Activated CD8-positive, alpha-beta T cell treated with anti-CD3 and anti-CD28 coated beads for 36 hours (primary cell): ENCODE measurements at places on chromosomes 16 and 17.
A peak's percentile ranks its signal among the peaks of the same experiment; 100 is the strongest.

DNA sequence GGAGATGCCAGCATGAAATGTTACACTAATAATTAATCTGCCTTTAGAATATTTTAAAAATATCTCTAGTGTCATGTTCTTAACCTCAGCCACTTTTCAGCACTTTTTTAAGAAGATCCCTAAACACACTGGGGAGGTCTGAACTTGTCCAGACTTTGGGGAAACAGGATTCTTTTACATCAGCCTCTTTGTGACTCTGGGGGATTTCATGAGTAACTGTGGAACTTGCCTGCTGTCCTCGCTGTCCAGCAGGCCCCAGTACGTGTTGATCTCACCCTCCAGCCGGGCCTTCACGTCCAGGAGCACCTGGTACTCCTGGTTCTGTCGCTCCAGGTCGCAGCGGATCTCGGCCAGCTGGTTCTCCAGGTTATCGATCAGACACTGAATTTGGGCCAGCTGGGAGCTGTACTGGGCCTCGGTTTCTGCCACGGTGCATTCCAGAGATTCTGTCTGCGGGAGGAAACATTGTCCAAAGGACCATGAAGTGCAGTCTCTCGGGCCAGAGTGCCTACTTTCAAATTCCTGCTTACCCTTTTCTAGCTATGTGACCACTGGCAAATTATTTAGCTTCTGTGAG lies 5.5 kb downstream of the KRT40 start:
- DNase-seq: no peak

DNA sequence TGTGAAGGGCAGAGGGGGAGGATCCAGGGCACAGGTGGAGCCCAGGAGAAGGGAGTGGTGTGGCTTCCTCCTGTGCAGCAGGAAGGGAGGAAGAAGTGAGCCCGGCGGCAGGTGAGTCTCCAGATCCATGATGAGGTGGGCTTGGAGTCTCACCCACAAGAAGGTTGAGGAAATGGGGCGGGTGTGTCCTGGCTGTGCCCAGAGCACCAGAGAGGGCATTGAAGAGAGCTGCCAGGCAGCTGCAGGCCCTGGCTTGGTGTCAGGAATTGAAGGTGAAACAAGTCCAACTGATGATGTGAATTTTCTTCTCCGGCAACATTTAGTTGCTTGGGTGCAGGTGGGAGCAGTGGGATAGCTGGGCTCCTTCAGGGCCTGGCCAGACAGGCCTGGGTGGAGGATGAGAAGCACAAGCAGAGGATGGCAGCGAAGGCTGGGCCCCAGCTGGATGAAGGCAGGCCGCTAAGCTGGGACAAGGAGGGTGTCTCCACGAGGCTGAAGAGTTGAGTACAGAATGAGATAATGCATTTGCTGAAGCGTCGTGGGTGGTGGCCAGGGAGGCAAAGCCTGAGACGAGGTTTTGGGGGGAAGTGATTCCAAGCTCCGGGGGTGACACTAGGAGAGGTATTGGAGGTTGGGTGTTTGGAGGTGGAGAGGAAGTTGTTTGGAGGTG lies 18.3 kb downstream of the NT5M start:
- DNase-seq: no peak

GRCh38 chr17:15659663-15660062 lies 24.4 kb downstream of the TRIM16 start:
- no peak for DNase-seq

GRCh38 chr17:73663614-73664013 lies 19.4 kb upstream of the SDK2 start:
- DNase-seq: no peak

- DNase-seq: no peak
Measured at GRCh38 chr16:51753467-51754127, 602.5 kb upstream of the SALL1 start.

DNA sequence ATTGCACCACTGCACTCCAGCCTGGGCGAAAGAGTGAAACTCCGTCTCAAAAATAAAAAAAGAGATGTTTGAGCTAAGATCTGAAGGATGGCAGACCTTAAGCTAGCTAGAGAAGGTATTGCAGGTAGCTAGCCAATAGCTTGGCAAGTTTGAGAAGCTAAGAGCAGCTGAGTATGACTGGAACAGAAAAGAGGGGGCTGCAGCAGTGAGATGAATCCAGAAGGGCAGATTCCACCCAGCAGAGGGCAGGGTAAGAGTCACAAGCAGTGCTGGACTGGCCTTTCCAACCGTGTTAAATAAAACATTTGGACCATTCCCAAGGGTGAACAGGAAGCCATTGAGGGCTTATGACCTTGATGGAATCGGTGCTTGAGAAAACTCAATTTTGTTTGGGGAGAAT lies 5.7 kb upstream of the PHAF1 start:
- peak; percentile 12 for DNase-seq

- no peak for DNase-seq
Measured at GRCh38 chr17:14061666-14062560, 7.4 kb upstream of the COX10 start.

- no peak for DNase-seq
Measured at GRCh38 chr16:29840240-29840639, 20.0 kb downstream of the MVP start.

- no peak for DNase-seq
Measured at GRCh38 chr17:83079766-83080578, 563 bp downstream of the METRNL start.

GRCh38 chr17:48869821-48870318 lies 22.7 kb upstream of the ATP5MC1 start:
- DNase-seq: no peak

- DNase-seq: peak; percentile 56
Measured at GRCh38 chr17:16491703-16492612, at the start of gene LRRC75A. Gene LRRC75A, minus strand, starts transcription at chr17:16492193. Its CDS starts 203 bp downstream, at chr17:16491990.

DNA sequence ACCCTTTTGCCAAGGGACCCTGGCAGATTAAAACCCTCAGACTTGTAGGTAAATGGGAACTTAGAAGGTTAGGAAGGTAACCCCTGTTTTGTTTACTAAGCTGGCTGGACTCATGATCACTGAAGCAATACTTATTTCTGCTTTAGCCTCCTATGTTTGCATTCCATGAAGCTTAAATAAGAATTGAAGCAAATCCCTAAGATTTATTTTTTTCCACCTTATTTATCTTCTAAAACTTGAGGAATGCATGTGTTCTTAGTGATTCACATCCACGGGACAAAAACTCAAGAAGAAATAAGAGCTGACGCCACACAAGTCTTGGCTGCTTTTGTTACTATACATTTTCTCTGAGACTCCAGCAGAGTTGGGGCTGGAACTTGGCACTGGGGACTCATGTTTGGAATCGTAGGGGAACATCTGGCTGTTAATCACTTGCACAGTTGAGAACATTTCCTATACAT lies 35.5 kb downstream of the CLUAP1 start:
- DNase-seq: no peak

- no peak for DNase-seq
Measured at GRCh38 chr17:20988896-20989295, 53.9 kb downstream of the USP22 start.

DNA sequence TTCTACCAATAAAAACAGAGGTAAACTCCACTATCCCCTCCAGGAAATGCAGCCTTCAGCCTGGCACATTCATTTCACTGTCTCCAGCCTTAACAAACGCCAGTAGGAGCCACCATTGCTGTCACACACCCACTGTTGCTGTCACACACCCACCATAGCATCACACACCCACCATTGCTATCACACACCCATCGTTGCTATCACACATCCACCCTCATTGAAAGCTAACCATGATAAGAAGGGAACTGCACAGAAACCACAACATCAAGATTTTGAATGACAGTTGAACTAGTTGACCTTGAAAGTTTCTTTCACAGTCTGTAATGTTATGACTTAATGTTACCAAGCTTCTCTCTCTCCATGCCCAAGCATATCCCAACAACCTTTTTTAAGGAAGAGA lies 38.1 kb downstream of the SHCBP1 start:
- no peak for DNase-seq

DNA sequence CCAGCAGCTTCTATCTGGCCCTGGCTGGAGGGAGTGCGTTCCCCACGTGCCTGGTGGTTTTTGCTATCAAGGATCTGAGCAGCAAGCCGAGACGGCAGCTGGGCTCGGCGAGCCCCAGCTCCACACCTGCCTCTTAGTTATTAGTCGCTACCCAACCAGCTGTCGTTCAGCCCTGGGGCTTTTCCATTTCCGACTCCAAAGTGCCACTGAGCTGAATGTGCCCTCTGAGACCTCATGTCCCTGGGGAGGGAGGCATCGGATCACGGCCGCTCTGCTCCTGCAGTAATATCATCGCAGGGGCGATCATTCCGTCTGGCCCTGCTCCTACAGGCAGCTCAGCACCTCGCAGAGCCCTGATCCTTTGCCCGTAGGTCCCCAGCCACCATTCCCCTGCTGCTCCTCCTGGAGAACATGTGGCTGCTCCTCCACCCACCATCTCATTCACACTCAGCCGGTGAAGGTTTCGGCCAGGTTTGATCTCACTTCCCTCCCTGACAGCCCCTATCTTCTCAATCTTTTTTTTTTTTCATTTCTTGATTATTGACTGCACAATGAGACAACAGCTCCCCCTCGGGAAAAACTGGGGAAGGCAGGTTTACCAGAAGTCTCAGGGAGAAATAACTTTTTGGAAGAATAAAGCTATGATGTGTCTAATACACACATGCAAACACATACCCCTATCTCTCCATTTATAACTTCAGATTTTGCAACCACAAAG lies 86.7 kb downstream of the ZFHX3 start:
- peak; percentile 3 for DNase-seq

GRCh38 chr16:88375996-88376834 lies 6.5 kb upstream of the ZNF469 start:
- no peak for DNase-seq

GRCh38 chr17:3814361-3814760 lies 13.4 kb upstream of the ITGAE start:
- no peak for DNase-seq

DNA sequence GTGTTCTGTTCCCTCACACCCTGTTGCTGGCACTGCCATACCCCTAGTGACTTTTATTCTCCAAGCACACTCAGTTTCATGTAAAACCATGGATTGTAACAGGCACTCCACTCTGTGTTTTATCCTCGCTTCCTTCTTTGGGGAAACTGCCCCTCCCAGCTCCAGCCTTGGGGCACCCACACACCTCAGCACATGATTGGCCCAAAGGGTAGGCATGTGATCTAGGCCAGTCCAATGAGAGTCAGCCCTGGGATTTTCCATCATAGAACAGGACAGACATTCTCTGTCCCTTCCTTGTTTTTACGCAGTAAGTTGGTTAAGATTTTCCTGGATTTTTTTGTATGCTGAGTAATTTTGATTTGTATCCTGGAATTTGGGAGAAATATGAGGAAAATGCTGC lies 115.4 kb downstream of the C16orf95 start:
- DNase-seq: no peak

GRCh38 chr16:27355610-27356009 lies 41.8 kb downstream of the IL4R start:
- peak; percentile 57 for DNase-seq

DNA sequence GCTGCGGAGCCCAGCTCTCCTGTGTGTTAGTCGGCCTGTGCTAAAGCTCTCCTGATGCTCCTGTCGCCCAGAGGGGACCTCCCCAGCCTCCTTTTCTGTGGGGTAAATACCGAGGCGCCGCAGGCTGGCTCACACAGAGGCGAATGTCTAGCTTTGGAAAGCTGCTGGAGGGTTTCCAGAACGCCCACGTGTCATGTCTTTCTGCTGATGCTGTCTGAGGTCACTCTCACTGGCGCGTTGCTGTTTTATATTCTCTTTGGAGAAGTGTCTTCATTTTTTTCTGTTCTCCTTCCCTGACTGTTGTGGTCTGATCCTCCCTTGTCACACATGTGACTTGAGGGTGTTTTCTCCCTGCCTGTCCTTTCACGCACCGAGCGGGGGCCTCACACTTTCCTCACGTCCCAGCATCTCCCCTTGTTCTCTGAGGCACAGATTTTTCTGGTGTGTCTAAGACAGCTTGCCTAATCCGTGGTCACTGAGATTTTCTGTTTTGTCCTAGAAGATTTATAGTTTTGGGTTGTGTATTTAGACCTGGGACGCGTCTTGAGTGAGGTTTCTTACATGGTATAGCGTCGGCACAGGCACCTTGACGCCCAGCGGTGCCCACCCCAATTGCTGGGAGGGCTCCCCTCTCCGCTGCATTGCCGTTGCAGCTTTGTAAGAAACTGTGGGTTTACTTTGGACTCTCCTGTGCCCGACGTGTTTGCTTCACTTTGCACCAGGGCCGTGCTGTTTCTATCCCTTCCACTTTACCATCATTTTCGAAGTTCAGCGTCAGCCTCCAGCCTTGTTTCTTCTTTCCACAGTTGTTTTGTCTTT lies 92.1 kb upstream of the ZNF750 start:
- no peak for DNase-seq

DNA sequence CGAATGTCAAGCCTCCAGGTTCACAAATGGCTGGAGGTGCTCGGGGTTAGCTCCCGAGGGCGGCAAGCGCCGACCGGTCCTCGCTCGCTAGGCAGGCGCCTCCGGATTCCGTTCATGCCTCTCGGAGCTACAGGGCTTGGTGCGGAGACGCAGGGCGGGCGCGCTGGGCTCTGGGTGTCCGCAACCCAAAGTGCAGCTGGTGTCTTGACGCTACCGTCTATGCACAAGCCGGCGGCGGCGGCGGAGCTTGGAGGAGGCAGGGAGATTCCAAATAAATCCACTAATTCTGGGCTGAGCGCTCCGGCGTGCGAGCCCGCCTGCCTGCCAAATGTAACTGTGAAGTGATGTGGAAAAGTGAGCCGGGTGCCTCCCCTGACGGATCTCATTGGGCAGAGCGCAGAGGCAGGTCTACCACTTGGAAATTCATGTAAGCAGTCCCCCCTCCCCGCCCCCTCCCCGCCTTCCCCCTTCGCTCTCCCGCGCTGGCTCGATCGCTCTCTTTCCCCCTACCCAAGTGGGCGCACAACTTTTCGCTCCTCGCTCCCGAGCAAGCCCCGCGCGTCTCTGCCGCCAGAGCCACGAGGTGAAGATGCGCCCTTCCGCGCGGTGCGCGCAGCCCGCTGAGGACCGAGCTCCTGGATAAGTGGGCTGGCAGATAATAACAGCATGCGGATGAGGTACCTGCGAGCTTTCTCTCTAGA lies at the start of gene CDH8:
TSS of gene CDH8 (minus strand) at position 338 of the 701 bp plus-strand sequence. CDS start 15,035 bp downstream, outside the sequence.
- no peak for DNase-seq

- DNase-seq: no peak
Measured at GRCh38 chr17:74543406-74543805, 2.5 kb downstream of the CD300C start.

GRCh38 chr17:18017958-18018357 lies 21.0 kb downstream of the ATPAF2 start:
- DNase-seq: no peak

GRCh38 chr16:59540621-59541020 lies 806.5 kb upstream of the GOT2 start:
- DNase-seq: no peak
